Left hindlimb (tissue), 1 donor: ENCODE measurements at places on chromosomes 1 and 21.

GRCh38 chr1:156097499-156098178 lies 15.4 kb upstream of the MEX3A start:
- DNase-seq, result no peak

DNA sequence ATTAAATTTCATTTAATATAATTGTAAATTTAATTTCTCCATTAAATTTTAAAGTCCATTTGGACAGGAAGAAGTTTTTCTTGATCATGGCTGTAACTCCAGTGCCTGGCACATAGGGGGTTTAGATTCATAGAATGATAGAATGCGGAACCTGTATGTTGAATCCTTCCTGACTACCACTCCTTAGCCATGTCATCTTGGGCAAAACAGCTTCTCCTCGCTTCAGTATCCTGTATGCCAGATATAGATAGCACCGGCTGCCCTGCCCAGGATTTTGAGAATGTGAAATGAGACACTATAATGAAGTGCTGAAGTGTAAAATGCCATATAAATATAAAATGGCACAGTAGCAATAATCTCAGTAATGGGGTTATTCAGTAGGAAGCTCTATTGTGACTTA lies 6.4 kb downstream of the DYRK1A start:
- no peak for DNase-seq

DNA sequence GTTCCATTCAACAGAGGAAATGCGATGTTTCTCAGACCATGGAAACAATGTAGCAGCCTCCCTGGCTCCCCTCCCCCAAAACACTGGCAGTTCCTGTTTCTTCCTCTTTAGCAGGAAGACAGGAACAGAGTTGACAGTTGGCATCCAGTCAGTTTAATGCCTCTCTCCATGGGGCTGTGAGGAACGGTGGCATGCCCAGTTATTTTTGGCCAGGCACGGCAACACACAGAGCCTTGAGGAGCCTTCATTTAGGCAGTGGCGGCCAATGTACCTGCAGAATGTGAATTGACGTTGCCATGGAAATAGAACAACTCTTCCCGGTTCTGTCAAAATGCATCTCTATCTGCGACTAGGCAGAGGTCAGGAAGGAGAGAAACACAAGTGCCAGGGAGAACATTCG lies 330.6 kb downstream of the DSCAM start:
- DNase-seq, result peak; percentile 48

- DNase-seq, result no peak
Measured at GRCh38 chr1:237975903-237976302, 85.2 kb upstream of the ZP4 start.

- DNase-seq, result no peak
Measured at GRCh38 chr1:92030656-92031107, 897 bp downstream of the EPHX4 start.

DNA sequence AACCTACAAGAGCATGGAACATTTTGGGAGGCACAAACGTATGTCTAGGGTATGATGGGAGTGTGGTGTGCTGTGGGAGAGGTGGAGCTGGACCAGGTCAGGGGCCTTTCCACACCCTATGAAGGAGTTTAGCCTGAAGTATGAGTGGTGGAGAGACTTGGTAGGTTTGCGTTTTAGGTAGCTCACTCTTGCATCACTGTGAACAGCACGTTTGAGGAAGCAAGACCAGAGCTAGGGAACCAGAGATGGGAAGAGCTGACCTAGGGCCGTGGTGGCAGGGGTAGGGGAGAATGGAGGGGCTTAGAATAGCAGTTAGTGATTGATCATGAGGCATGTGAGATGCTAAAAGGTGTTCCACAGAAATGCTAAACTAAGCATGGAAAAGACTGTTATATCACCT lies 25.1 kb upstream of the ZFP69B start:
- DNase-seq, result no peak

GRCh38 chr1:200409761-200410565 lies at the start of gene ZNF281:
ZNF281 (minus strand) TSS chr1:200410036; CDS start chr1:200409705, 331 bp downstream.
- peak; percentile 97 for DNase-seq

DNA sequence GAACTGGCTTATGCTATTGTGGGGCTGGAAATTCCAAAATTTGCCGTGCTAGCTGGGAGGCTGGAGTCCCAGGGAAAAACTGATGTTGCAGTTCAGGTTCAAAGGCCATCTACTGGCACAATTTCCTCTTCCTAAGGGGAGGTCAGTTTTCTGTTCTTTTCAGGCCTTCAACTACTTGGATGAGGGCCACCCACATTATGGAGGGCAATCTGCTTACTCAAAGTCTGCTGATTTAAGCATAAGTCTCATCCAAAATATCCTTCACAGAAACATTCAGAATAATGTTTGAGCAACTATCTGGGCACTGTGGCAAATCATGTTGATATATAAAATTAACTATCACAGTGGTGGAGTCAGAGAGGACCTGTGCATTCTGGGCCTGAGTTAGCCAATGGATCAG lies 21.2 kb upstream of the PTGFR start:
- no peak for DNase-seq

DNA sequence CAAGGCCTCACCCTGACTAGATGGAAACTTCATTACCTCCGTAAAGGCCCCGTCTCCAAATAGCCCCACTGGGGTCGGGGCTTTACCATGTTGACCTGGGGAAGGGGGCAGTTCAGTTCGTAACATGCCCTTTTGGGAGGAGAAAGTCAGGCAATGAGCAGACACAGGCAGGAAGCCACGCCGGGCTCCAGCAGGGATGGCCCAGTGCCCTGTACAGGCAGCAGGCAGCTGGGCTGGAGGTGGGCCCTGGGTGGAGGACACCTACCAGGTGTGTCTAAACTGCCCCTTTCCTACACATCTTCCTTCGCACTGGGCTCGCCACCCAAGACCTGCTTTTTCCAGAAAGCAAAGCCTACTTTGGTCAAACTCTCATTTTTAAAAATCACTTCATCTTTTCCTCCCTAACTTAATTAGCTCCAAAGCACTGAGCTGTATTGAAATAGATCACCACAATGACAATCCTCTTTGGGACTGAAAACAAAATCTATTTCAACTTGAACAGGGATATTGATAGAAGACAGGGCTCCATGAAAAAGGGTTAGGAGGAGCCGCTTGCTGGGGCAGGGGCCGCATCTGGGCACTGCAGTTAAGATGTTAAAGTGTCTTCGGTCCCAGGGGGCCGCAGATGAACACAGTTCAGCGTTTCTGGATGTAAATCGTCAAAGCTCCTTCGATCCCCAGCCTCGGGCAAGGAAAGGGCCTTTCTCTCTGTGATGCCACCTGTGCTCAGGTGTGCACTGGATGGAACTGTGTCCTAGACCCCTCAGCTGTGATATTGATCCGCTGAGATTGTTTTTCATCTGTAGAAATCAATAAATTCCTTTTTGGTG lies 104.6 kb downstream of the PDE9A start:
- DNase-seq, result no peak

GRCh38 chr1:209585672-209586071 lies 2.2 kb downstream of the CAMK1G start:
- DNase-seq, result peak; percentile 79

- no peak for DNase-seq
Measured at GRCh38 chr1:60234776-60235175, 161.2 kb upstream of the C1orf87 start.

- peak; percentile 94 for DNase-seq
Measured at GRCh38 chr1:11059968-11060830, at the start of gene SRM. SRM (minus strand) TSS chr1:11060018; CDS start chr1:11059943, 75 bp downstream.

DNA sequence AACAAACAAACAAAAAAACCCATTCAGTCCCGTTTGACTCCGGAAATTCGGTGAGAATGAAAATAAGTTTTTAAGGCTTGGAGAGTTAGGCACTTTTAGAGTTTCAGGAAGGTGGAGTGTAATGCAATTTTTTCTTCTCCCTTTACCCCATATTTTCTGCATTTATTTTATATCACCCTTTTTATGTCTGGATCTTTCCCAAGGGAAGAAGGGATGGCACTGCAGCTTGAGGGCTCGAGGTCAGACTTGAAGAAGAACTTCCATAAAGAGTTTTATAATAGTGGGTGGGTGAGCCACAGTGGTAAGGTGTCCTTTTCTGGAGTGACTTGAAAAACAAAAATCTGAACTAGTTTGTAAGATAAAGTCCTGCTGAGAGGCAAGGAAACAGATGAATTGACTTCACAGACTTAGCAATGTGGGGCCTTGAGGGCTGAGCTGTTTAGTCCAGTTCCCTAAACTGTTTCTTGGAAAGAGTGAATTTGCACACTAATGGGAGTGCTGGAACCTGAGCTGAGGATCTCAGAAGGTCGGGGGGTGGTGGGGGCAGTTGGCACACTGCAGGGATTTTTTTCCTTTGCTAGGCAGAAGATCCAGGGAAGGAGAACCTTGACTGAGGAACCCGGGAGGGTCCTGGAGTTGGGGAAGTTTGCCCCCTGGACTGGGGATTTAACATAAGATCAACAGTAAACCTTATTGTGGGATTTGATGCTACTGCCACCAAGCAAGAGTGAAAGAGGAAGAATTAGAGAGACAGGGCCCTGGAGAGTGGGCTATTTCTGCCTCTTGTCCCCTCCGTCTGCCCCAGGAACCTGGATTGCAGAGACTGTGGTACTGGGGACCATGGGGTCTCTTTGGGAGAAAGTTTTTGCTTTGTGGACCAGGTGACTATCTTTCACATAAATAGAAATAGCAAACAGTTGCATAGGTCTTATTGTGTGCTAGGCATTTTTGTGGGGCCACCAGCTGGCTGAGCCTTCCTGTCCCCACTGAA lies 1.8 kb upstream of the MEX3A start:
- no peak for DNase-seq

GRCh38 chr21:41634211-41634694 lies 126.3 kb upstream of the TMPRSS2 start:
- DNase-seq, result no peak

DNA sequence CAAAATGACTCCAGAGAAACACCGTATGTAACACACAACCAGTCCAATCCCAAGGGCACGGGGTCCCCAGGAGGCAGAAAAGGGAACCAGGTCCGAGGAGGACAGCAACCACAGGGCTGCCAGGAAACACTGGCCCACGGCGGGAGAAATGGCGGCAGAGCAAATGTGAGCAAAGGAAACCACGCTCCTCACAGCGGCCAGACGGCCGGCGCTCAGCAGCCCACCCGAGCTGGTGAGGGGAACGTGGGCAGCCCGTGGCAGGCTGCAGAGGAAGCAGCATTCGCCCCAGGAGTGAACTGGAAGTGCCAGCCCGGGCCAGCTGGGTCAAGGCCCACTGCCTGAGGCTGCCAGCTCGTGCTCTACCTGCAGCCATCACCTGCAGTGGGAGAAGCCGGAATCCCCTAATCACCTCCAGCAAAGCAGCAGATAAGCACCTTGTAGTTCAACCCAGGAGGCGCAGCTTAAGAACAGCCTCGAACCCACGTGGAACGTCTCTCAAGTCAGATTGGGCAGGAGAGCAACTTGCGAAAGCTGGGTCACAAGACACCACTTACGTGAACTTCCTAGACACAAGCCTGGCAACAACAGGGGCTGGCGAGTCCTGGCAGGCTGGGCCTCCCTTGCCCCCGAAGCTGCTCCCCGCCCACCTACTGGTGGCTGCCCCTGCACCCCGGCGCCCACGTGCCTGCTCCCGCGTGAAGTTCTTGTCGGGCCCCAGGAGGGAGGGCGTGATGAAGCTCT lies 6.7 kb downstream of the SLC19A1 start:
- DNase-seq, result peak; percentile 31

GRCh38 chr1:22643381-22643780 lies at the start of gene C1QC:
C1QC (plus strand) TSS chr1:22643633; CDS start chr1:22644024, 391 bp downstream.
- no peak for DNase-seq

GRCh38 chr1:23422241-23422877 lies 2.2 kb downstream of the TCEA3 start:
- peak; percentile 94 for DNase-seq

GRCh38 chr1:112393631-112393974 lies 2.4 kb upstream of the CTTNBP2NL start:
- no peak for DNase-seq
